ENCODE measurements at places on chromosomes 1 and 21.

DNA sequence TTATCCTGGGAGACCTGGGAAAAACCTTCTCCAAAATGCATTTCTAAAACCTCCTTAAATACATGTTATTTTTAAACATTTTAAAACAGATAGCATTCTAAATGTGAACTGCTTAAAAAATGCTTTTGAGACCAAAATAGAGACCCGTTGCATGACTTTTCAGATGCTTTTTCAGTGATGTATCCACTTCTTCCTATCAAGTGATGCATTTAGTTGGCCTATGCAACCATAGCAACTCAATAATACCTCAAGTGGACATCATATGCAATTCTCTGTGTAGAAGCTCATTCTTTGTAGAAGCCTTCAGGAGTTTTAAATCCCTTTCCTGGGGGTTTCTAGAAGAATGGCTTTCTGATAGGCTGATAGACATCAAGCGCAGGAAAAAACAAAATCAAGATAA lies 94.5 kb upstream of the RAVER2 start:
- DNase-seq, result no peak

GRCh38 chr21:41255190-41255589 lies 61.4 kb upstream of the FAM3B start:
- no peak for DNase-seq

DNA sequence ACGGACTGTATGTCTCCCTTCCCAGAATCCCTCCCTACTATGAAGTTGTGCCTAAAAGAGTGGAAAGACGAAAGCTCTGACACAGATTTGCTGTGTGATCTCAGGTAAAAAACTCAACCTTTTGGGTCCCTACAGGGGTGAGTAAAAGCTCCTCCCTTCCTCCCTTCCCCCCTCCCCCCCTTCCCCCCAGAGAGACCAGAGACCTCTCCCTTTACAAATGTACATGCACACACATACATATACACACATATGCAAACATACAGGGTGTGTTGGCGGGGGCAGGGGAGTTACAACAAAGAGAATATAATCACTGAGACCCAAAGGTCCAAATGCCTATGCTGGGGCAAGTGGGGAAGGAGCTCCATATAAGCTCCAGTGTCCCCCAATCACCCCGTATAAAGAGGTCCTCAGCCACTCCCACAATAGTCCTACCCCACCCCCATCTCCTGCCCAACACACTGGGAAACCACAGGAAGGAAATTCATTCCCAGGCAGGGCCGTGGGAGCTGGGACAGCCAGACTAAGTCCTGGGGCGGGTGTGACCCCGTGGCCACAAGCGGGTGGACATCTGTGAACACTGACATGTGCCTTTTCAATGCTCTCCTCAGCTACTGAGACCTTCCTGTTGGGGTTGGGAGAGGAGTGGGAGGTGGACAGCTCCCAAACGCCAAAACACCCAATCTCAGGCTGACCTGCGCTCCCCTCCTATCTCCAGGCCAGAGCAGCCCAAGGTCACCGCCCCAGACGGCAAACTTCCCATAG lies 2.0 kb downstream of the MEF2D start:
- no peak for DNase-seq

DNA sequence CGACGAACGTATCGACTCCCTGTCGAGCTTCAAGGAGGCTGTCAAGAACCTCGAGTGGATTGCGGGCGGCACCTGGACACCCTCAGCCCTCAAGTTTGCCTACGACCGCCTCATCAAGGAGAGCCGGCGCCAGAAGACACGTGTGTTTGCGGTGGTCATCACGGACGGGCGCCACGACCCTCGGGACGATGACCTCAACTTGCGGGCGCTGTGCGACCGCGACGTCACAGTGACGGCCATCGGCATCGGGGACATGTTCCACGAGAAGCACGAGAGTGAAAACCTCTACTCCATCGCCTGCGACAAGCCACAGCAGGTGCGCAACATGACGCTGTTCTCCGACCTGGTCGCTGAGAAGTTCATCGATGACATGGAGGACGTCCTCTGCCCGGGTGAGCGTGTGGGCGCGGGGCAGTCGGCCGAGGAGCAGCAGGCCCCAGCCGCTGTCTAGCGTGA lies 28.0 kb downstream of the COL6A2 start:
- no peak for DNase-seq

- no peak for DNase-seq
Observed at GRCh38 chr1:179141592-179142251, 59.9 kb downstream of the TOR3A start.

GRCh38 chr1:12541274-12542137 lies 76.5 kb downstream of the DHRS3 start:
- DNase-seq, result no peak

GRCh38 chr21:33825419-33825818 lies 90.2 kb downstream of the ATP5PO start:
- DNase-seq, result no peak

- DNase-seq, result no peak
Observed at GRCh38 chr1:53319296-53320101, 8.4 kb downstream of the LRP8 start.

- no peak for DNase-seq
Observed at GRCh38 chr1:212975111-212975918, 25.0 kb downstream of the VASH2 start.

Measured in esophagus squamous epithelium (tissue), 5 donors.